ENCODE measurements at places on chromosomes 2 and 18.

- DNase-seq, result no peak
These were observed 97.3 kb downstream of the TACR1 start for GRCh38 chr2:75102011-75102410.

GRCh38 chr2:136384531-136385303 is 266.8 kb upstream of the CXCR4 start:
- DNase-seq, result peak; percentile 54

- DNase-seq, result no peak
These were observed 146.7 kb downstream of the RPIA start for GRCh38 chr2:88838165-88838635.

GRCh38 chr2:28357948-28358667 is 34.5 kb upstream of the FOSL2 start:
- DNase-seq, result no peak

- DNase-seq, result no peak
These were observed 15.6 kb downstream of the SCN1A start for GRCh38 chr2:166112193-166112605.

DNA sequence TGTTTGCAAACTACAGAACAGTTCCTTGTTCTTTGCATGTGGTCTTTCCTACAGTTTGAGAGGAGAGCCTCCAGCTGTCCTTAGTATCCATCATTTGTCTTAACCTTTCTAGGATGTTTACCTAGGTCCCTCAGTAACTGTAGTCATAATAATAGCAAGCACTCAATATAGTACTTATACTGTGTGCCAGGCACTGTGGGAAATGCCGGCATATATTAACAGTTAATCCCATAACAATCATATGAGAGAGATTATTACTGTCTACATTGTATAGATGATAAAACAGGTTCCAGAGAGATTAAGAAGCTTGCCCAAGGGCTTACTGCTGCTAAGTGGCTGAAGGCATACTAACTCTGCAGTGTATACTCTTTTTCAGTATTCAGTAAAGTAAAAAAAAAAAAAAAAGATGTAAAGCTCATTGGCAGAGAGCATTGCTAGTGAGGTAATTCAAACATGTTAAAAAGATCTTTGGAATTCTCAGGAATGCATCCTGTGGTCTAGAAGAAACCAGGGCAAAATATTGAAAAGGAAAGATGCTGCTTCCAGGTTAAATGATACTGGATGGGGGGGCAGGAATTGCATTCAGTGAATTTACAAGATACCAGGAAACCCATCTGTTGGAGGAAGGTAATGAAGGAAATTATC is 72.3 kb downstream of the SPTBN1 start:
- DNase-seq, result no peak

- no peak for DNase-seq
These were observed 21.2 kb upstream of the LAPTM4A start for GRCh38 chr2:20072436-20073158.

DNA sequence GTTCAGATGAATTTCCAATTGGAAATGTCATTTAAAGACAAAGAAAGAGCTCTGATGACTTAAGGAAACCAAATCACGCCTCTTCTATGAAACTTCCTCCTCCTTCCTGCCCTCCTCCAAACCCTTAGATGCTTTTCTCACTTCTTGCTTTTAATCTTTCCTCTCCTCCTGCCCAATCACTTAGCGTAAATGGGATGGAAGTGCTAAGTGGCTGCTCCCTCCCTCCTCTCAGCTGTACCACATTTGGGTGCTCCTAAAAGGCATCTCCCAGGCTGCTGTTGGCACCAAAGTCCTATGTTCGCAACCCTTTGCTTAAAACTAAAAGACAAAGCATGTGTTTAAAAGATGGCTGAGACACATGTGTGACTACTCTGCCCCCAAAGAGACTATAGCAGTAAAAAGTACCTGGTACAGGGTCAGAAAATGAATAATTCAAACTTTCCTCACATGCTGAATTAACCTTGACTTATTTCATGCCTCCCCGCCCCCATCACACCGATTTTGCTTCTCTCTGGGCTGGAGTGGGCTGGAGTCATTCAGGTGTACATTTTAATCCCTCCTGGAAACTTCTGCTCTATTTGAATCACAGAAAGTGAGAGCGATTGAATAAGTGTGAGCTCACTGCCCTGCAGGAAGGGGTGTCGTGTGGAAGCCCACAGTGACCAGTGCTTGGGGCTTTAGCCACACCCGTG is 59.2 kb upstream of the KLF7 start:
- DNase-seq, result peak; percentile 80

GRCh38 chr2:15145046-15145817 is 415.9 kb downstream of the NBAS start:
- no peak for DNase-seq

DNA sequence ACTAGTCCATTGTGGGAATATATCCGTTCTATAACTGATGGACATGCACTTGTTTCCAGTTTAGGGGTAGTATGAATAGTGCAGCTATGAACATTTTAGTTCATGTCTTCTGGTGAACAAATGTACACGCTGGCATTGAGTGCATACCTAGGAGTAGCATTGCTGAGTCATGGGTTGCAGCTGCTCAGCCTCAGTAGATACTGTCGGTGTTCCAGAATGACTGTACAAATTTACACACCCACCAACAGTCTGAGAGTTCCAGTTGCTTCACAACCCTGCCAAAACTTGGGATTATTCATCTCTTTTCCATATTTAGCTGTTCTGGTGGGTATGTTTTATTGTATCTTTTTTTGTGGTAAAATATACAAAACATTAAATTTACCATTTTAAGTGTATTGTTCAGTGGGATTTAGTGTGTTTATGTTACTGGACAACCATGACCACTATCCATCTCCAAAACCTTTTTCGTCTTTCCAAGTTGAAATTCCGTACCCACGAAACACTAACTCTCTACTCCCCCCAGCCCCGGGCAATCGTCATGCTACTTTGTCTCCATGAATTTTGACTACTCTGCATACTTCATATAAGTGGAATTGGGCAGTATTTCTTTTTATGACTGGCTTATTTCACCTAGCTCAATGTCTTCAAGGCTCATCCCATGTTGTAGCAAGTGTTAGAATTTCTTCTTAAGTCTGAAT is 281.0 kb downstream of the PRKCE start:
- DNase-seq, result no peak

GRCh38 chr2:3222636-3223035 is 155.0 kb downstream of the EIPR1 start:
- peak; percentile 77 for DNase-seq

Measured in activated CD4-positive, alpha-beta T cell treated with anti-CD3 and anti-CD28 coated beads for 48 hours (primary cell).